ENCODE measurements at places on chromosomes 16 and 17. TPM values are rescaled to one million over a fixed set of nuclear protein-coding genes. Genes with fewer than 3 reads are reported as not detected.

GRCh38 chr17:32276171-32276601 lies 10.6 kb downstream of the RHBDL3 start:
- peaks cover 6% of the 10 kb centered on the region for H3K27me3 ChIP-seq
- no peaks in the 10 kb centered on the region for H3K36me3 ChIP-seq
- H3K27ac ChIP-seq, result no peak overlapping the region
- DNase-seq, result no peak
- no peak overlapping the region for H3K4me3 ChIP-seq

DNA sequence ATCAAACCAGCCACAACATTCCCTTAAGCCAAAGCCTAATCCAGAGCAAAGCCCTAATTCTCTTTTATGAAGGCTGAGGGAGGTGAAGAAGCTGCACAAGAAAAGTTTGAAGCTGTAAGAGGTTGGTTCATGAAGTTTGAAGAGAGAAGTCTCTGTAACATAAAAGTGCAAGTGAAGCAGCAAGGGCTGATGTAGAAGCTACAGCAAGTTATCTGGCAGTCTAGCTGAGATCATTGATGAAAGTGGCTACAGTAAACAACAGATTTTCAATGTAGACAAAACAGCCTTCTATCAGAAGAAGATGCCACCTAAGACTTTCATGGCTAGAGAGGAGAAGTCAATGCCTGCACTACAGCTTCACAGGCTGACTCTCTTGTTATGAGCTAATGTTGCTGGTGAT lies 52.5 kb downstream of the NACA2 start:
- H3K36me3 ChIP-seq, result no peaks in the 10 kb centered on the region
- peaks cover 2% of the 10 kb centered on the region for H3K4me1 ChIP-seq
- DNase-seq, result no peak
- H3K4me3 ChIP-seq, result no peak overlapping the region
- H3K27ac ChIP-seq, result no peak overlapping the region

GRCh38 chr16:11972128-11972527 lies 4.4 kb upstream of the SNX29 start:
- peaks cover 15% of the 10 kb centered on the region for H3K4me1 ChIP-seq
- no peak for DNase-seq
- no peak overlapping the region for H3K27ac ChIP-seq
- H3K4me3 ChIP-seq, result no peak overlapping the region

The CRHR1 gene
- not detected for total RNA-seq

The TBC1D16 gene
- 17.0 TPM for total RNA-seq
